ENCODE measurements at places on chromosomes 1 and 21. TPM values are rescaled to one million over a fixed set of nuclear protein-coding genes. Genes with fewer than 3 reads are reported as not detected.

The DNASE2B gene
- 26.1 TPM for total RNA-seq

The CFAP141 gene
- total RNA-seq, result 2.8 TPM

The H3-3A gene
- total RNA-seq, result 504 TPM

The CD84 gene
- 24.1 TPM for total RNA-seq

The CHIT1 gene
- total RNA-seq, result 225 TPM

The CNN3 gene
- 151 TPM for total RNA-seq

The PAQR6 gene
- 2.3 TPM for total RNA-seq

The HES2 gene
- total RNA-seq, result 6.4 TPM

The CFAP74 gene
- total RNA-seq, result 6.6 TPM

All from lower lobe of right lung (tissue), 2 donors.